Stimulated activated CD4-positive, alpha-beta T cell treated with anti-CD3 and anti-CD28 coated beads, TNF-alpha, amount 100 ng/mL, for 4 hours (primary cell): ENCODE measurements at places on chromosomes 3 and 15.

DNA sequence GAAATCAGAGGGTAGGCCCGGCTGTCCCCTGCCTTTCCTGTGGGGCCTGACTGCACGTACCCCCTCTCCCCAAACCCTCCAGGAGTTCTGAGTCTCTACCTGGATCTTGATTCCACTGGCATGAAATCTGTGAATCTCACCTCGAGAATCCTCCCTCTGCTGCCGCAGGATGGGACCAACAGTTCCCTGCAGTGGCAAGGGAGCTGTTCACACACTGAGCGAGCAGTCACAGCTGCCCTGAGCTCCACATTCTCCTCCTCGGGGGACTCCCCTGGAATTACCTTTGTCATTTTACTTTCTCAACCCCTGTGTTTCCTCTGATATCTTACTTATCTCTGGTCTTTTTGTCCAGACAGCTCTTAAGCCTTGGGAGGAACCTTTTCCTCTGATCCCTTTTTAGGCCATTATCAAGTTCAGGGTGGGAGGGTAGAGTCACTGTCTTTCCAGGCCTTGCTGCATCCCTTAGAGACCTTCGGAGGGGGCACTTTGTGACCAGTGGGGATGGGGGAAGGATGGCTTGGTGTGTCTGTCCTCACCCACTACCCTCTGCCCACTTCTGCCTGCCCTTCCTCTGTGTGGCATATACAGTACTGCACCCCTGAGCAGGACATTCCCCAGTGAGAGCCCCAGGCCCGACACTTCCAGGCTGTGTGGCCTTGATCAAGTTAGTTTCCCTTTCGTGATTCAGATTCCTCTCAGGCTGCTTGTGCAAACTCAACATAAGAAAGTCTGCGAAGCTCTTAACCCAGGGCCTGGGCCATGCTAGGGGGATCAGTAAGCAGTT, 42.0 kb downstream of the CACNA2D3 start:
- no peak for DNase-seq

- DNase-seq, result no peak
Observed at GRCh38 chr3:141938011-141938500, 61.6 kb downstream of the ATP1B3 start.

DNA sequence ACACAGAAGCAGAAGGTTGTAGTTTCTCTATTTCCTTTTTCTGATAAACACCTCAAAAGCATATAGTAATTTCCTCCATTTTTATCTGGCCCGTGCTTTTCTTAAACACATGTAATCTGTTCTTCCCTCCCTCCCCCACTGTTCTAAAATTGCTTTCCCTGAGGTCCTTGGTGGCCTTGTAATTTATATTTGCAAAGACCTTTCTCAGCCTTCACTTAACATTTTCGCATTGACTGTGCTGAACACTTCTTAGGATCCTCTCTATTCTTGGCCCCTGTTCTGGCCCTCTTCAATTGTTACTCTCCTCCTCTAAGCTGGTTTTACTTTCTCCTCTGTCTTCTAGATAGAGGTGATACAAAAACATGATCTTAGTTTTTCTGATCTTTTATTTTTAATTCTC, 28.3 kb downstream of the GAP43 start:
- no peak for DNase-seq

DNA sequence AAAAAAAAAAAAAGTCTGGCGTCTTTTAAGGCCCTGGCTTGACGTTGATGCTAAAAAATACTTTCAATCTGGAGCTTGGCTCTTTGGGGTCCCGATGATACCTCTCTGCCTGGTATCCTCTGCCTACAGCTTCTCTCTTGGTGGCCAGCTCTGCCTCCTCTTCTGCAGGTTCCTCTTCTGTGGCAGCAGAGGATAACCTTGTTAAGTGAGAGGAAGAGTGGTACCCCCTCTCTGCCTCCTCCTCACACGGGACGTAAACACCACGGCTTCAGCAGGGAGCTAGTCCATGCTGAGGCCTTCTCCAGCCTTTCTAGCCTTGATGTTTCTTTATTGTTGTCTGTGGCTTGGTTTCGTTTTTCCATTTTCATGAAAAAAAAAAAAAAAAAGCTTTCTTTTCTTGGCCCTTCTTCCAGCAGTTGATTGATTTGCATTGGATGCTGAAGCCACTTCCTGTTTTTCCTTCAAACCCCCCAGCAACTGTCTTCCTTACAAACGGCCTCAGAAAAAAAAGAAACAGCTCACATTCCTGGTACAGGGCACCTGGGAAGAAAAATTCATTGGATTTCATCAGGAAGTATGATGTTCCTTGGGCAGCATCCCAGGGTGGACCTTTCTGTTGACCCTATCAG, 59.7 kb downstream of the RORA start:
- no peak for DNase-seq

GRCh38 chr15:81560405-81560804, 186.4 kb upstream of the TMC3 start:
- DNase-seq, result no peak

DNA sequence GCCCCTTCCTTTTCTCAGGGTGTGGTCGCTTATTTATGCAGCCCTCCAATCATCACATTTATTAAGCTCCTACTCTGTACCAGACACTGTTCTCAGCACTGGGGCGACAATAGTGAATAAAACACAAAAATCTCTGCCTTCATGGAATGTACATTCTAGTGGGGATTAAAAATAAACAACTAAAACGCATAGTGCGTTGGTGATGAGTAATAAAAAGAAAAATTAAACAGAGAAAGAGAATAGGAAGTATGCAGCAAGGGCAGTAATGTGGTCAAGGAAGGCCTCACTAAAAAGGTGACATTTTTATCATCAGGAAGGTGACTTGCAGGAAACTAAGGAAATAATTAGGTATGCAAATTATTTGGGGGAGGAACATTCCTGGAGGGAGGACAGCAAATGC, 5.1 kb downstream of the SLC51B start:
- DNase-seq, result no peak

DNA sequence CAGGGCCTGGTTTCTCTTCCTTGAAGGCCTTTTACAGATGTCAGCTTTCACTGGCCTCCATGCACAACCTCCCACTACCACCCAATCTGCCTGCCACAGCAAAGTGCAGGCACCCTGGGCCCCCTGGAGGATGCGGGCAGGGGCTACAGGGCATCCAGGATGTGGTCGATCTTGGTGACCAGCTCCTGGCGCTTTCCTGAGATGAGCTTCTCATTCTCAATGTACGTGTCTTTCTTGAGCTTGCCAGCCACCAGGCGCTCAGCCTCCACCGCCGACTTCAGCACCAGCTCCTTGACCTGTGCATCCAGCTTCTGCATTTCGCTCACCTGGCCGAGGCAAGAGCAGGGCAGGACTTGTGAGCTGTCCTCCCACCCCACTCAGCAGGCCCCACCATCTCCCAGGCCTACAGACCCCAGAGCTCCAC, 30.3 kb downstream of the RPN1 start:
- DNase-seq, result no peak

- DNase-seq, result no peak
Observed at GRCh38 chr3:101171681-101172191, 148.6 kb downstream of the IMPG2 start.

- DNase-seq, result no peak
Observed at GRCh38 chr3:144989807-144990206, 1018.2 kb downstream of the DIPK2A start.

- no peak for DNase-seq
Observed at GRCh38 chr3:72533591-72534473, 314.4 kb downstream of the SHQ1 start.

- DNase-seq, result no peak
Observed at GRCh38 chr3:12476238-12476897, 7.9 kb upstream of the TSEN2 start.

- no peak for DNase-seq
Observed at GRCh38 chr3:147945968-147946519, 536.9 kb downstream of the ZIC1 start.

- no peak for DNase-seq
Observed at GRCh38 chr3:153244961-153245360, 82.9 kb downstream of the RAP2B start.

DNA sequence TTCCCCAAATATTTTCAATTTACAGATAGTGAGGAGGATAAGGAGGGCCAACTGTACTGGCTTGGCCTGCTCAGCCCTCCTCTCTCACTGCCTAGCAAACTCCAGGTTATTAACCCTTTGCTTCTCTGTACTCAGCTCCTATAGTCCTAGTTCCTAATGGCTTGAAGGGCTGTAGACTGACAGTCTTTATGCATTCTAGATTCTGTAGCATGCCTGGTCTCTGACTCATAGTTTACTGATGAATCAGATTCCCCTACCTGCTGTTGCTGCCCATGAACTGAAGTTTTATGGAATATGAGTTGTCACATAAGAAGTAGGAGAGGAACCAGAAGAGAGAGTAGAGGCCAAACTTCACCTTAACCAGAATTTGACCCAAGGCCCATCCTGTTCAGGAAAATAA, 27.1 kb upstream of the MAP3K13 start:
- DNase-seq, result no peak

DNA sequence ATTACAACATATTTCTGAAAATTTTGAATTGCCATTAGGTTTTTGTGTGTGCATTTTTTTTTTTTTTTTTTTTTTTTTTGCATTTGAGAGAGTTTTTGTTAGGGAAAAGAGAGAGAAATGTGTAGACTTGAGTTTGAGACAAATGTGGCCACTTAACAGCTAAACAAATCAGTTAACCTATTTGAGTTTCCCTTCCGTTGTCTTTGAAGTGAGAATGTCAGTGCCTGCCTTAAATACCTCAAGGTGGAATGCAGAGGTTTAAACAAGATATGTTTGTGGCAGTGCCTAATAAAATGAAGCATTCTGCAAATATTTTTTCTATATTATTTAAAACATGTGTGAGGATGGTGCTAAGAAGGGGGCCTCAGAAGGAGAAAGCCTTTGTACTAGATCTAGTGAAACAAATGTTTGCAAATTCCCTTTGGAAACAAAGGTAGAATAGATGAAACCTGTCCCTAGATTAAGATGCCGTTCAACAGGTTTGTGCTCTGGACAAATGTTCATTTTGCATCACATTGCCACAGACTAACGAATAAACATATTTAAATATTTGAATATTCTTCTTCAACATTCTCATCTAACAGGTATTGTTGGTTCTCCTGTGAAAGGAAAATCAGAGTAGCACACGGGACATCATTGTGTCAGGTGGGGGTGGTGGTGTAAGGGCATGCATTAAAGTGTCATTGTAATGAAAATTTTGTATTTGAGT, 80.7 kb downstream of the SATB1 start:
- DNase-seq, result no peak

- no peak for DNase-seq
Observed at GRCh38 chr3:93910097-93910496, 63.6 kb downstream of the PROS1 start.

GRCh38 chr3:38214560-38214959, 49.2 kb downstream of the OXSR1 start:
- no peak for DNase-seq

DNA sequence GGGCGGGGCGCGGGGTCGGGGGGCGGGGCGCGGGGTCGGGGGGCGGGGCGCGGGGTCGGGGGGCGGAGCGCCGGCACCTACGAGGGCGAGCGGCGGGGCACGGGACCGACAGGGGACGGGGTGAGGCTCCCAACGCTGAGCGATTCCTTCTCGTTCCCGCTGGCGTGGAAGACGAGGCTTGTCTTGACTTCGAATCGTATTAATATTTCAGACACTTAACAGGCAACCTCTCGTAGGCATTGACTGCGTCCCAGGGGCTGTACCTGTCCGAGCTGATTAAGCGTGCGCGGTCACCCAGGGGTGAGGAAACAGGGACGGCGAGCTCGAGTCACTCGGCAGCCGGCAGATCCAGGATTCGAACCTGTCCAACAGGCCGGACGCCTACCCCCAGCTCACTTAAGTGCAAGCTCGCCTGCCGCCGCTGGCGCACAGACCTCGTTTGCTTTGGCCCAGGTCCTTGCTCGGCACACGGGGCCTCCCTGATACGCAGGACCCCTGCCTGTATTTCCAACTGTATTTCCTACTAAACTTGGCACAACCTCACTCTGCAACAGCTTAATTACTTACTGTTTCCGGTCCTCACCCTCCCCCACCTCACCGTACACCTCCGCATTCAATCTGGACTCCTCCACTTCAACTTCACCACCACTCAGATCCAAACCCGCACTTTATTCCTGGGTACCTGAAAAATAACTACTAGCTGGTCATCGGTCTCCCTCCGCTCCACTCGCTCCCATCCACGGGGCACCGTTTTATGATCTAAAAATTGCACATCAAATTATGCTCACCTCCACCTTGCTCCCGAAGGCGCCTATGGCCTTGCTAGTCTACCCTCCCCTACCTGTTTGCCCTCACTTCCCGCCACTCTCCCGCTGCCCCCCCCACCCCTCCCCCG, 722 bp upstream of the ZXDC start:
- no peak for DNase-seq

GRCh38 chr15:57969355-57969754, 96.2 kb downstream of the ALDH1A2 start:
- no peak for DNase-seq

GRCh38 chr3:101996832-101997231, 147.5 kb downstream of the NFKBIZ start:
- DNase-seq, result no peak

GRCh38 chr3:128281056-128281455, 127.8 kb downstream of the EEFSEC start:
- DNase-seq, result no peak

- no peak for DNase-seq
Observed at GRCh38 chr15:90205050-90205848, 4.1 kb downstream of the SEMA4B start.

- DNase-seq, result no peak
Observed at GRCh38 chr15:74451322-74451721, 9.6 kb downstream of the UBL7 start.

GRCh38 chr3:1251282-1252060, 158.6 kb downstream of the CNTN6 start:
- DNase-seq, result no peak

GRCh38 chr3:22612927-22613326, 590.2 kb upstream of the UBE2E2 start:
- no peak for DNase-seq

GRCh38 chr3:12741209-12741608, 17.9 kb downstream of the TMEM40 start:
- no peak for DNase-seq

DNA sequence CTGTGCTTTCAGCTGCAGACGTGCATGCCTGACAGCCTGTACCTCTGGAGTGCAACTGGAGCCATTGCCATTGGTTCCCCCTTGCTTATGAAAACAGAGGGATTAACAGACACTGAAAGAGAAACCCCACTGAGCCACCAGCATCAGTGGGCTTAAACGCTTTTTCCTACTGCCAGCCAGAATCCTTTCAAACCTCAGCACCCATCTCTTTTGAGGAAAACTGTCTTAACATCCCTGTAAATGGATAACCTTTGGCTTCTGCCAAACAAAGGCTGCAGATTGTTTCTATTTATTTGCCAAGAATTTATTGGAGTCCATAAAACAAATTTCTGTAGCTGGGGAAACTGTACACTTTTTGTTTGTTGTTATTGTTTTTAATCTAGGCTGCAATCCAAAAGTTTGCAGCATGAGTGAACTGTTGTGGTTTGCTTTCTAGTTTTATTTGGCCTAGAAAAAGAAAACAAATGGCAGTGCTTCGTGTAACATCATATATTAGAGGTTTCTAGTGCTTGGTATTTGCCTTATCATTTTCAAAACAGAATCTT, 369.2 kb upstream of the IL12A start:
- DNase-seq, result no peak

DNA sequence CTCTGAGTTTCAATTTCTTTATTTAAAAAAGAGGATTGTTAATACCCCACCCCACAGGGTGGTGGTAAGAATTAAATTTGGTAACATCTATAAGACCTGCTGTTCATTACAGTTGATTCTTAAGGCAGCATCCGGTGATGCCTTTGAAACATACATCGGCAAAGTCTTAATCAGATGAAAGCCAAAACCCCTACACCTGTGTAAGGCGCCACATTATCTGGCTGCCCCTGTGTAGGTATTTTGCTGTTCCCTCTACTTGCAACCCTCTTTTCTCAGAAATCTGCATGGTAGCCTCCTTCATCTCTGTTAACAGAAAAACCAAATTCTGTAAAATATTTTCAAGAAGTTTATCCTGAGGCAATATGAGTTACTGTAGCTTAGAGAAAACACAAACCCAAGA, 90.0 kb downstream of the ST6GAL1 start:
- DNase-seq, result no peak
